Stimulated activated CD8-positive, alpha-beta memory T cell treated with anti-CD3 and anti-CD28 coated beads, Interleukin-4, amount 100 ng/mL, for 4 hours (primary cell): ENCODE measurements at places on chromosomes 1 and 21.

DNA sequence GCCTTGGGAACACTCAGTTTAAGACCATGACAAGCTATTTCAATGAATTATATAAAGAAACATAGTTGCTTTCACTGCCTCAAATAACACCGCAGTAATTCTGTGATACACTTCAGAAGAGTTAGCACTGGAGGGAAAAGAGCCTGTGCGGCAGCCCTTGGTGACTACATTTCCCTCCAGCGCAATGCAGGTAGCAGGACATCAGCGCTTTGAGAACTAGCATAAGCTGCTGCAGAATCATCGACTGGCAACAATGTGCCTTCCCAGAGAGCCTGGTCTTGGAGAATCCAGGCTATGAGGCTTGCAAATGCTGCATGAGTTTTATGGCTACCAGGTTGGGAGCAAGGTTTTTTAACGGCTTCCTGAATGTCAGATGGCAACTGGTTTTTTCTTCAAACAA, 7.5 kb downstream of the NRIP1 start:
- no peak for DNase-seq

- no peak for DNase-seq
Measured at GRCh38 chr1:102593276-102593675, 515.0 kb downstream of the COL11A1 start.

DNA sequence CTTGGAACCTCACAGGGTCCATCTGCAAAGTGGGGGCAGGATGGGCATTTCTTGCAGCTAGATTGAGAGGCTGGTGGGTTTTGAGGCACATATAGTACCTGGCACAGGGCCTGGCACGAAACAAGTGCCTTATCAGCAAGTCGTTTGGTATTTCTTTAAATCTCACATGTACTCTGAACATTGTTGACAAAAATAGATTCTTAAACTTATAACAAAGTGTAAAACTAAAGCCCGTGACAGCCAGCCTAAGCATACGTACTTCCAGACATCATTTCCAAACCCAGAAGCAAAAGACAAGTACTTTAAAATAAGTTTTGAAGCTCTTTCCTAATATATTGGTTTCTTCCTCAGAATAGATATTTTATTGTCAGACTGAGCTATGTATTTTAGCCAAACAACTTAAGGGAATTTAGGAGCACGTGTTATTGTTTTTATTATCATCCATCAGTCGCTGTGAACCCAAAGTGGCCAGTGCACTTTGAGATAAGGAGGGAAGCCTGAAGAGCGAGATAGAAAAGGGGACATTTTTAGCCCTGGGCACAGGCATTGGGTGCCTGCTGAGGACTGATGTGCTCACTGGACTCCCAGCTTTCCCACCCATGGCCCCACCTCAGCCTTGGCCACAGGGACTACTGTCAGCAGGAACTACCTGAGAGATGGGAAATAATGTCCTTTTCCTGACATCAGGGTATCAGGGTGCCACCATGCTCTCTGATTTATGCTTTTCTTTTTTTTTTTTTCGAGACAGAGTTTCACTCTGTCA, 3.0 kb downstream of the FBLIM1 start:
- DNase-seq: no peak

DNA sequence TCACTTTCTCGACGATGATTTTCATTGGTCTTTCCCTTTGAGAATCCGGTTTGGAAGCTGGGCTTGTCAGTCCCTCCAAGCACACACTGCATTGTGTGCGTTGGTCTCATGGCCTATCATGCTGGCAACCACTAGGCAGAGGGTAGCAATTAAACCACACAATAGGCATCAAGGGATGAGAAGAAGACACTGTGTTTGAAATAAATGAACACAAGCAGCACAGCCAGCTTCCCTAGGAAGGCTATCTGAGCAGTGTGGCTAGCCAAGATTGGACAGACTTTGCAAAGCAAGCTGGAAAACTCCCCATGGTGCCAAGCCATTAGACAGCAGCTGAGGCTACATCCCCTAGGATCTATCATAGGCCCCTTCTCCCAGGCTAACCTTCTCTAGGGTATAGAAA, 288.7 kb downstream of the NUF2 start:
- DNase-seq: no peak

GRCh38 chr21:25967181-25967900, 203.2 kb downstream of the APP start:
- no peak for DNase-seq

DNA sequence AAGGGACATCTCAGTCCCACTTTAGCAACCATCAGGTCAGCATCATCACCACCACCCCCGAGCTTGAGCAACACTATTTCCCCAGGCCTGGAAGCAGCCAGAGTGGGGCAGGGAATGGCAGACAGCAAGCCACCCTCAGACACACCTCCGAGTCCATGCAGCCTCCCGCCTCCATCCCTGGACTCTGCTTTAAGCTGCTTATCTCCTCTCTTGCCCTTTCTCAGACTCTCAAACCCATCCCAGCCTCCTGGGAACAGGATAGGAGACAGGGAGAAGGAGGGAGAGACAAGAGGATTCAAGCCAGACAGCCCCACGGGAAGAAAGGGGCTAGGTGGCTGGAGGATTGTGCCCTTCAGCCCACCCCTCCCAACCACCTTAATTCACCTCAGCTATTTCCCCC, 1.7 kb downstream of the PIAS3 start:
- DNase-seq: no peak

DNA sequence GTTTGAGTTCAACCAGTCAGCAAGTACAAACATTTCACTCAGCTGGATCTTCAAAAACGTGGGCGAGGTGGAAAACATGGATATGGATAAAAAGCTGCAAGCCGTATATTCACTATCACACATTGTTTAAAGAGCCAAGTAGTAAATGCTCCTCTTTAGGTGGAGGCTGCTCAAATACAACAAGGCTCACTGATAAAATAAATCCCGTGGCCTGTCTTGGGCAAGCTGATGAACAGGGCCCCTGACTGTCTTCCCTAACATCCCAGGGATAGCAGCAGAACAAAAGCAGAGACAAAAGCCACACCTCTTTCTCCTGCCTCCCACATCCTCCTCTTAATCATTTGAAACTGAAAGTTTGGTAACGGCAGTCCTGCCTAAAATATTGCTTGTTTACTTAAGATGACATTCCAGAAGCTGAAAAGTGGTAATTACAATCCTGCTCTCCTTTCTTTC, 357.7 kb downstream of the TTLL7 start:
- no peak for DNase-seq

- no peak for DNase-seq
Measured at GRCh38 chr1:208461680-208462079, 217.5 kb upstream of the PLXNA2 start.

DNA sequence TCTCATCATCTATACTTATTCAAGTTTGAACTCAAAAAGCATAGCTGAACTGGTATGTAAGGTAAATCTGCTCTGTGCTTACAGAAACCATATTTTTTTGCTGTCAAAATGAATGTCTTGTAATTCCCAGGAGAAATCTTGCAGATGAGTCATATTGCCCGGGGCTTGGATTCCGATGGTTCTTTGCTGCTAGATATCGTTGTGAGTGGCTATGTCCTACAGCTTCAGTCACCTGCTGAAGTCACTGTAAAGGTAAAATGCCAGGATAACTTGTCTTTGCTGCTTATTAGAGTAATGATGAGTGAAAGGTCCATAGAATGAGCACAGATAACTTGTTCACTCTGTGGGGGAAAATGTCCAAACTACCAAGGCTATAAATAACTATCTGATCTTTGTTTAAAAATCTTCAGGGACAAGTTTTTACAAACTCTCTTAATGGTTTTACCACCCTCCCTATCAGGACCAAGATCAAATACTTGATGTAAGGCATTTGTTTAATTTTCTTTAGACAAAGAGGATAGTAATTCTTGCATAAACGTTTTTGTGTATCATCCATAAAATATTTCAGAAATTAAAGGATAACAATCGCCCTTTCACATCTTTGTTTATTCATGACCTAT, 222.3 kb downstream of the TPR start:
- no peak for DNase-seq

- DNase-seq: no peak
Measured at GRCh38 chr21:41821081-41821755, 54.4 kb upstream of the RIPK4 start.

DNA sequence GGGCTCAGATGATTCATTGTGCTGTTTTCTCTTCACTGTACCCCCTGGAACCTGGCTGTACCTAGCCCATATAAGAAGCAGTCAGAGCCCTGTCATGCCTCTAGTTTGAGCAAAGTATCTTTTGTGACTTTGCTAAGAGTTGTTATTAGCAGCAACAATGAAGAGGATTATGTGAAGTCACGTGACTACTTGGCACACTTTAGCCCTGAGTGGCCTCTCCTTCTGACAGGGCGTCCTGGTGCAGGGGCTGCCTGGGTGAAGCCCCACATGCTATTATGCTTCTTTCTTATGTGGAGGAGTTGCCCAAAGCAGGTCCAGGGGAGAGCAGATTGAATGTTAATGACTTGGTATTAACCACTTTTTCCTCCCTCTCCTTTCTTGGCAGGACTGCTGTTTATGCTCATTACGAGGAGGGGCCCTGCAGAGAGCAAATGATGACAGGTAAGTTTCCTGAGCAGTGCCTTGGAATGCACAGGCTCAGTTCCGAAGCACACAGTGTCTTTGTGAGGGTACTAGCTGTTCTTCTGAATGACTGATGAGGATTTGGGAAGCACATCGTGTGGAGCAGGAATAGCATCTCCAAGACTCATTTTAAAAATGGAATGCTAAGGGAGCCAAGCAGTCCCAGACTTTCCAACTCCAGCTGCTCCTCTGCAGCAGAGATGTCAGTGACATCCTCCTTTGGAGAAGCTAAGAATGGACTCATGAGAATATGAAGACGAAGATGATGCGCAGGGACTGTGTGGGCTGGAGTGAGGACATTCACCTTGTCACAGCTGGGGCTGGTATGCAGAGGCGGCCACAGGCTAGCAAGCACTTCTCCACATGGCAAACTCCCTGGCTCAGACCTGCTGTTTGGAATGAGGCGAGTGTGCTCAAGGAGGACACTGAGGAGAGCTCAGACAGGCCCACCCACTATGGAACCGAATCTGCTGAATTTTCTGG, 15.2 kb upstream of the ST3GAL3 start:
- no peak for DNase-seq

GRCh38 chr1:14742181-14742980, 143.9 kb downstream of the KAZN start:
- DNase-seq: no peak

DNA sequence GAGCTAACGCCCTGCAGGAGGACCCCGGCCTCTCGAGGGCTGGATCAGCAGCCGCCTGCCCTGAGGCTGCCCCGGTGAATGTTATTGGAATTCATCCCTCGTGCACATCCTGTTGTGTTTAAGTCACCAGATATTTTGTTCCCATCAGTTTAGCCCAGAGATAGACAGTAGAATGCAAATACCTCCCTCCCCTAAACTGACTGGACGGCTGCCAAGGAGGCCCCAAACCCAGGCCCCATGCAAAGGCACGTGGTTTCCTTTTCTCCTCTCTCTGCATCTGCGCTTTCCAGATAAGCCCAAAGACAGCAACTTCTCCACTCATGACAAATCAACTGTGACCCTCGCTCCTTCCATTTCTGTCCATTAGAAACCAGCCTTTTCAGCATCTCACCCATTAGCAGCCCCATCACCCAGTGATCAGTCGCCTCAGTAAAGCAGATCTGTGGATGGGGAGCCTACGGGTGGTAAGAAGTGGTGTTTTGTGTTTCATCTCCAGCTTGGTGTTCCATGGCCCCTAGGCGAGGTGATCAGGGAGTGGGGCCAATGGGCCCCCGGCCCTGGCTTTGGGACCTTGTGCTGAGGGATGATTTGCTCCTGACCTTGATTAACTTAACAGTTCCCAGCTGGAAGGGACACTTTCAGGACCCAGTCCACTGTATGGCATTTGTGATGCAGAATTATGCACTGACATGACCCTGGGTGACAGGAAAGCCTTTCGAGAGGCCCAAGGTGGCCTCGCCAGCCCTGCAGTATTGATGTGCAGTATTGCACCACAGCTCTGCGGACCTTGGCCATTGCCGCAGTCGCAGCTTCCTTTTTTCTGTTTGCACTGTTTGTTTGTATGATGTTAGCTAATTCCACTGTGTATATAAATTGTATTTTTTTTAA, 5.2 kb downstream of the NPPA start:
- no peak for DNase-seq

- DNase-seq: no peak
Measured at GRCh38 chr1:41656068-41656467, 171.6 kb upstream of the EDN2 start.

GRCh38 chr1:201436393-201436792, 14.9 kb upstream of the TNNI1 start:
- no peak for DNase-seq

- no peak for DNase-seq
Measured at GRCh38 chr1:210800756-210801155, 333.2 kb downstream of the KCNH1 start.

DNA sequence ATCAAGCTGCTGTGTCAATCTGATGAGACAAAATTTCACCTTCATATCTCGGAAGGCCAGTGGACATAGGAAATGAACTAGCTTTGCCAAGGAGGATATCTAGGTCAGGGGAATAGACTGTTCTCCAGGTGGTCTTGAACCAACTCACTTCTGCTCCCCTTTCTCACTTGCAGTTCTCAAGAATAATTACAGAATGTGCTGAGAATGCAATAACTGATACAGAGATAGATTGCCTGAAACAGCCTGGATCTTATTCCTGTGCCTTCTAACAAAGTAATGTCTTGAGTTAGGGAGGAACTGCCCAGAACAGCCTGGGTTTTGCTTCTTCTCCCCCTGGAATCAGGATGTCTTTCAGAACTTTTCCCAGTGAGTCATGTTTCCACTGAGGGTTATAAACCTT, 636.7 kb downstream of the KCNT2 start:
- no peak for DNase-seq

- DNase-seq: no peak
Measured at GRCh38 chr1:156711011-156711817, 5.8 kb upstream of the CRABP2 start.

DNA sequence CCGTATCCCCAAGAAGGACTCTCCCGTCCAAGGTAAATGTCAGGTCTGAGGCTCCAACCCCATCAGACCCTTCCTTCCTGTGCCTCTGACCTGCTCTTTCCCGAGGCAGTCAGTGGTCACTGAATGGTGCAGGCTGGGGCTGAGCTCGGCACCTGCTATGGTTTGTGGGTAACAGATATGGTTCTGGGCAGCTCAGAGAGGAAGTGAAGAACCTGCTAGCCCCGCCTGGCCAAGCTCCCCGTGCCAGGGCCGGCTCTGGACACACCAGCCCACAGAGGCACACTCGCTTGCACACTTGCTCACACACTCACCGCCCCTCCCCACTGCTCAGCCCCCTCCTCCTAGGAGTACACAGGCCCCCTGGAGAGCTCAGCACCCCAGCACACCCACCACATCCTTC, 16.4 kb downstream of the NCMAP start:
- DNase-seq: no peak

GRCh38 chr21:46100906-46101305, 3.0 kb downstream of the COL6A2 start:
- no peak for DNase-seq

- DNase-seq: no peak
Measured at GRCh38 chr1:150973836-150974579, 627 bp downstream of the CERS2 start.
